Progenitor cell of endocrine pancreas (in vitro differentiated cells): ENCODE measurements at places on chromosomes 5 and 9.

- no peak overlapping the region for H3K27ac ChIP-seq
- no peak overlapping the region for H3K4me3 ChIP-seq
- no peaks in the 10 kb centered on the region for H3K36me3 ChIP-seq
- DNase-seq, result no peak
Observed at GRCh38 chr5:174198541-174198940, 153.0 kb downstream of the NSG2 start.

- H3K4me3 ChIP-seq, result no peak overlapping the region
- DNase-seq, result no peak
- H3K27me3 ChIP-seq, result no peaks in the 10 kb centered on the region
- no peak overlapping the region for H3K27ac ChIP-seq
- H3K36me3 ChIP-seq, result no peaks in the 10 kb centered on the region
Observed at GRCh38 chr5:85814596-85814995, 803.1 kb upstream of the COX7C start.

GRCh38 chr5:35919191-35919590 is 19.2 kb downstream of the CAPSL start:
- peaks cover 1% of the 10 kb centered on the region for H3K36me3 ChIP-seq
- H3K27me3 ChIP-seq, result peaks cover 20% of the 10 kb centered on the region
- DNase-seq, result no peak
- no peak overlapping the region for H3K27ac ChIP-seq
- H3K4me3 ChIP-seq, result no peak overlapping the region

- DNase-seq, result no peak
- peak overlapping the region; percentile 83 for H3K4me3 ChIP-seq
- no peaks in the 10 kb centered on the region for H3K36me3 ChIP-seq
- peaks cover 43% of the 10 kb centered on the region for H3K27me3 ChIP-seq
Observed at GRCh38 chr5:88888848-88889188, 5.8 kb upstream of the MEF2C start.
